ENCODE measurements at places on chromosomes 11 and 22.
A peak's percentile ranks its signal among the peaks of the same experiment; 100 is the strongest.

DNA sequence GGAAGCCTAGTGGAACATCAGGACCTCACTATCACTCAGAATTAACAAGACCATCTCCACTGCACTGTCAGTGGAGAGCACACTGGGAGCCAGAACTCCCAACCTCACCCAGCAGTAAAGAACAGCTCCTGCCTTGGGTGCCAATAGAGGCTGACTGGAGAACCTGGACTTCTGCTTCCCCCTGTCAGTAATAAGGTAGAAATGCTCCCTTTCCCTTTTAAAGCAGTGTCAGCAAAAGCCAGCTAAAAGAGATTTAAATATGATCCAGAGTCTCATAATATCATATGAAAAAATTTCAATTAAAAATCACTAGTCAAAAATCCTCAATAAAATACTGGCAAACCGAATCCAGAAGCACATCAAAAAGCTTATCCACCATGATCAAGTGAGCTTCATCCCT lies 82.8 kb downstream of the SPATA19 start:
- DNase-seq, result no peak

DNA sequence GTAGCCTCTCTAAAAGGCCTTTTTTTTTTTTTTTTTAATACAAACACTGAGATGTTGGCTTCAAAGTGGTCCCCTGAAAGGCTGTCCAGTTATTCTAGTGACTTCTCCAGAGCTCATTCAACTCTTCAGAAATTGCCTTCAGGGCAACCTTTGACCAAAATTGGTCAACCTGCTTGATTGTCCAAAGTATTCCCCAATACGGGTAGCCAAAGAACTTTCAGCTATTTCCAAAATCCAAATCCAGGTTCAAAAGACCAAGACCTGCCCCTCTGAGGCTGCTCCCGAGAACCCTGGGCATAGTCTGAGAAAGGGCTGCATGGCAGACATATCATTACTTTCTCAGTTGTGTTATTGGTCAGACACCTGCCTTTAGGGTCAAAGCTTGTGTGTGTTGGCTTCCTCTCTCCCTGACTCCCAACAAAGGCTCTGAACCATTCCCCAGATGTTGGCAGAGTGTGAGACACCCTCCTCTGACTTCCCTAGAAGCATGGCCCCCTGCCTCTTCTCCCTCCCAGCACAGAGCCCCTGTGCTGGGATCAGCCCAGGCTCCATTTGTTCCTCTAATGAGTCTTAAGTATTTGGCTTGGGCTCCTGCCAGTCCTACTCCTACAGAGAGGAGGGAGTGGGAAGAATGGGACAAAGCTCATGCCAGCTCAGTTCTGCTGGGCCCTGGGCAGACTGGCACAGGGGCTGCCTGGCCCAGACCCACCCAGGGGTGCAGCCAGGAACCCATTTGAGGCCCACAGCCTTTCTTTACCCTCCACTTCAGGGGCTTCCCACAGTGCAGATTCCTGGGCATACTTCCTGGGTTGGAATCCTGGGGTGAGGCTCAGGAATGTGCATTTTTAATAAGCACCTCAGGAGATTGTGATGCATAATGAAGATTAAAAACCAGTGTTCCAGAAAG lies 30.3 kb downstream of the TNKS1BP1 start:
- no peak for DNase-seq

GRCh38 chr11:65538915-65539743 lies 14.2 kb downstream of the SCYL1 start:
- DNase-seq, result peak; percentile 38

DNA sequence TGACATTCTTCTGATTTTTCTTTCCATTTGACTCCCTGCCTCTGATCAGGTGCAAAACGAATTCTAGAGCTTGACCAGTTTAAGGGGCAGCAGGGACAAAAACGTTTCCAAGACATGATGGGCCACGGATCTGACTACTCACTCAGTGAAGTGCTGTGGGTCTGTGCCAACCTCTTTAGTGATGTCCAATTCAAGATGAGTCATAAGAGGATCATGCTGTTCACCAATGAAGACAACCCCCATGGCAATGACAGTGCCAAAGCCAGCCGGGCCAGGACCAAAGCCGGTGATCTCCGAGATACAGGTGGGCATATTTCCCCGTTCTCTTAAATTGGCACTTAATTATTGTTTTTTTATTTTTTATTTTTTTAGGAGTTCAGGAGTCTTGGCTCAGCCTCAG lies 15.4 kb downstream of the XRCC6 start:
- DNase-seq, result no peak

GRCh38 chr22:30204015-30204741 lies 42.4 kb downstream of the LIF start:
- no peak for DNase-seq

DNA sequence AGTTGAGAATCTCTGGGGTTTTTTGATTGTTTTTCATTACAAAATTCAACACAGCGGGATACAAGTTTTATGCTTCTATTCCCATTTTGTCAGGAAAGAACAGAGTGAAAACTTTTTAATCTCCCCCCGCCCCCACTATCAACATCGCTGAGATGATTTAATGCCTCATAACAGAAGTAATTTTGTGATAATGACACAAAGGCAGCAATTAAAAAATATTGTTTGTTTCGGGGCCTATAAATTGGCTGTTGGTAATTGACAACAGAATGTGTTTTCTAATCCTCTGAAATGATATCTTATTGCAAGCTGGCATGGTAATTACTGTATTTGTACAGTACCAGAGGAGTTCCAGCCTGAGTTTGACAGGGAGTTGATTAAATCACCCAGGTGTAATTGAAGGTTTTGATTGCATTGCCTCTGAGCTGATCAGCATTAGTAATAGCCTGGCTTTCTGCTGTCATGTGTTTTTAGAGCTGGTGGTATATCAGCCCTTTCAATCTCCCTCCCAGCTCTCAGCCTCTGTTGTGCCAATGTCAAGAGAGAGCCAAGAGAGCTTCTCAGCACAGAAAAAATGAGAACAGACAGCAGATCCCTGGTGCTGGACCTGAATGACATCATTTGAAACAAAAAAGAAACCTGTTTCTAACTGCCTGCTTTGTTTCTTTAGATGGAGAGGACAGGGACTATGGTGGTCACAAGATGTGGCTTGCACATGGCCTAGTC lies 265.1 kb downstream of the FAM76B start:
- DNase-seq, result no peak

GRCh38 chr22:32584650-32585049 lies 110.0 kb downstream of the FBXO7 start:
- no peak for DNase-seq

DNA sequence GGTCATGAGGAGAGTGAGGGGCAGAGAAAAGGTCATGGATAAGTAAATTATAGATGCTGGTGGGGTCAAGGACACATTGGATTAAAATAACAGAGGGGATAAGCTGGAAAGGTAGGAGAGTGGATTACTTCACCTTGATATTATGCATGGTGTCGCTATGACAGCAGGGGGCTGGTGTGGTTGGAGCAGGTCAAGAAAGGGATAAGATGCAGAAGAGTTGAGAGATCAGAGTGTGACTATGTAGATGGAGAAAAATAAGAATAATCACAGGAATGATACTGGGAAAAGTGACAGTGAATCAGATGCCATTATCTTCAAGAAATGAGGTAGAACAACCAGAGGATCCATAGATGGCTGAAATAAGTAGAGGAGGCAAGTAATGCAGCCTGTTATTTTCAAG lies 29.4 kb upstream of the AMOTL1 start:
- no peak for DNase-seq

GRCh38 chr11:102705626-102706025 lies at the start of gene MMP27:
TSS of gene MMP27 (minus strand) at chr11:102705769. CDS start at chr11:102705714, 55 bp downstream.
- DNase-seq, result no peak

GRCh38 chr22:49674479-49675050 lies 153.1 kb downstream of the BRD1 start:
- no peak for DNase-seq

DNA sequence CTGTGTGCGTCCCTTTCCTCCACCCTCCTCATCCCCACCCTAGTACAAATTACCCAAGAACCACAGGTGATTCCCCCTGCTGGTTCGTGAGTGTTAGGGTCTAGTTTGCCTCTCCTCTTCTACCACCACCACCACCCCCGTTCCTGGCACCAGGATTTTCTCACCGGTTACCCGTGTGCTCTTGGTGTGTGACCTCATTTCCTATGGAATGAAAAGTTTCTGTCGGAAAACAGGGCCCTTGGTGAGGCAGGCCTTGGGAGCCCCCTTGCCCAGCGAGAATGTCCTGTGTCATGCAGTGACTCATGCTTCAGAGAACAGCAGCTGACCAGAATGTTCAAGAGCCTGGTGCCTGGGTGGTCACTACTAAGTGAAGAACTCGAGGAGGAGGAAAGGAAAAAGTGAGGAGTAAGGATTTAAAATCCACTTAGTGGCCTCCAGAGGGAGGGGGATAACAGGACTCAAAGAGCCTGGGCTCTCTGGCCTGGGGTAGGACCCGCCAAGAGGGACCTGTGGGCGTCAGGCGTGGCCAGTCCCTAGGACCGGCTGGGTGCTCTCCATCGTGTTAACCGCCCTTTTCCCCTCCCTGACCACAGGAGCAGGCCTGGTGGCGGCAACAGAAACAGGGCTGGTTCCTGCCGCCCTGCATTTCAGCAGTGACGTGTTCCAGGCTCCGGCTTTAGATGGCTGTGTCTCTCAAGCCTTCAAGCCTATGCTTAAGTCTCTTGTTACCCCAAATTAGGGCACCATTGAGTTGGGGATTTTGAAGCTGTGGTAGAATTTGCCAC lies 30.2 kb downstream of the C22orf31 start:
- DNase-seq, result peak; percentile 65

- DNase-seq, result no peak
These were observed 29.0 kb upstream of the VWA5A start for GRCh38 chr11:124085997-124086846.

- no peak for DNase-seq
These were observed 1.5 kb downstream of the YPEL4 start for GRCh38 chr11:57647960-57648800.

DNA sequence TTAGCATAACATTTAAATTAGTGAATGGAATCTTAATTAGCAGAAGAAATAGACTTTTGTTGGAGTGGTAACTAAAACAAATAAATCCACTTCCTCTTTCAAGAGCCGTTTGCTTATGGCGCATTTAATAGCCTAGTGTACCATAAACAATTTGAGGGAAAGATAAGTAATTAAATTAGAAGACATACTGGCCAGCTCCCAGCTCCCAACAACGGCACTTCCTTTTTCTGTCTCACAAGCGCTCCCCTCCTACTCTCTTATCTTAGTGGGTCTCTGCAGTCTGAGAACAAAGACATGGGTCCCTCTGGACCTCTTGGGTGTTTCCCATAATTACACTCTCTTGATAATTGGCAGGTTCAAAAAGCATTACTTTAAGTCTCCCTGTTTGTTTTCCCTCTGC lies 146.0 kb downstream of the OPCML start:
- no peak for DNase-seq

DNA sequence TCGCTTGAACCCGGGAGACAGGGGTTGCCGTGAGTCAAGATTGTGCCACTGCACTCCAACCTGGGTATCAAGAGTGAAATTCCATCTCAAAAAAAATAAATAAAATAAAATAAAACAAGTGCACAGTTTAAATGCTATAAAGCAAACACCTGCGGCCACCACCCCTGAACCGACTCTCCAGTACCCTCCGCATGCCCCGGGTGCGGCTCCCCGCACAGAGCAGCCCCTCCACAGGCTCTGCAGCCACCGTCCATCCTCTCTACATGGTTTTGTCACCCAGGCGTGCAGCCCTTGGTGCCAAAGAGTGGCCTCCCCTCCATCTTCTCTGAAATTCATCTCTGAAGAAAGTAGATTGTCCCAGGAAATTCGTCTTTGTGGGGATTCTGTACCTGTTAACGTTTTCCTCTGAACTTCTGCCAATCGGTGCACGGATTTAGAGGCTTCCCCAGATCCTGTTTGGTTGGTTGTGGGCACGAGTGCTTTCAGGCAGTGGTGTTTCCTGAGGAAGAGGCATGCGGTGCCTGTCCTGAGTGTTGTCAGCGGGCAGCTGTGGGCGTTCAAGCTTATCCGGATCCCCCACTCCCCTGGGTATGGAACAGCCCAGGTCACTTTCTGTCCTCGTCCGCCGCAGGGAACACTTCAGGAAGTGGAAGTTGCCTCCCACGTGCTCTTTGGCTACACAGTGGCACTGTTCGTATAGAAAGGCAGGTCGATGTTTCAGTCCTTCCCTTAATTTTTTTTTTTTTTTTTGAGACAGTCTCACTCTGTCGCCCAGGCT lies 4.1 kb downstream of the MIOX start:
- no peak for DNase-seq

DNA sequence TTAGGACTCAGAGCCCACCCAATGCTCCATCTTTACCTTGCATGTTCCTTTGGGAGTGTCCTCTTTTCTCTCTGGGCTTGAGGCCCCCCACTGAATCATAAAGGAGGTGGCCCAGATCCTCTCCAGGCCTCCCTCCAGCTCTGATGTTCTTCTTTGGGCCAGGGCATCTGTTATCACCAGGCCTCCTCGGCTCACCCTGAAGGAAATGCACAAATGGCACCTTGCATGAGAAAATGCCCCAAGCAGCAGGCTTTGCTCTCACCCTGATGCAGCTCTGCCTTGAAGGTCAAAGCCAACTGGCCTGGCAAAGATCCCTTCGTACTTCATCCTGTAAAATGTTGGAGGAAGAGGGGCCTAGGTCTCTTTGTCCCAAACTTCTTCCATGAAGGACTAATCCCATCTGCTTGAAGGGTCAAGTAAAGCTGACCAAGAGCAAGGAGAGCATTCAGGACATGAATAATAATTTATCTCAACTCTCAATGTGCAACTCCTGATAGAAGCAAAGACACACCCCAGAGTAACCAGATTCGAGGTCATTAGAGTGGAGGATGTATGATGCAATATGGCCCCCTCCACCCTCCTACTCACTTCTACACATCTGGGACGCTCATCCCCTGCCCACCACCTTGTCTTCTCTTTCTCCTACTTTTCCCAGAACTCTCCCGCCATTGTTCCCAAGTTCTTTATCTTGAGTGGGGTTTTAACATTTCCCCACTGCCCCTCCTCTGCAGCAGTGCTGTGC lies 9.5 kb downstream of the APOL6 start:
- no peak for DNase-seq

- DNase-seq, result no peak
These were observed 1.8 kb downstream of the EWSR1 start for GRCh38 chr22:29269731-29270474.

- DNase-seq, result no peak
These were observed 336.5 kb downstream of the MIAT start for GRCh38 chr22:26993886-26994285.

- DNase-seq, result no peak
These were observed 31.9 kb downstream of the POU2AF1 start for GRCh38 chr11:111347002-111347722.

- DNase-seq, result no peak
These were observed 553 bp upstream of the TCIRG1 start for GRCh38 chr11:68038226-68038717.

DNA sequence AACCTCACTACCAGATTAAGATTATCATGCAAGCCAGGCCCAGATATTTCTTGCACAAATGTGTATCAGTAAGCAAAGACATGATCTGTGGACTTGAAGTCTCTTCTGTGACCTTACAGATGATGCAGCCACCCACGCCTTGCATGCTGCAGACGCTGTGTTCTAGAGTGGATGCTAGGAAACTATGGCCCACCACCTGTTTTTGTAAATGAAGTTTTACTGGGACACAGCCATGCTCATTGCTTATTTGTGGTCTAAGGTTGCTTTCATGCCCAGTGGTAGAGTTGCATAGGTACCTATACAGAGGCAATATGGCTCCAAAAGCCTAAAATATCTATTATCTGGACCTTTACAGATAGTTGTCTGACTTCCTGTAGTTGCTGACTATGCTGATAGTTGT lies 47.5 kb upstream of the SORL1-AS1 start:
- DNase-seq, result no peak
